Activated CD8-positive, alpha-beta memory T cell treated with anti-CD3 and anti-CD28 coated beads, Interleukin-2, amount 10 ng/mL, durations not matched to agents 7 days and 5 days (primary cell): ENCODE measurements at places on chromosomes 11 and 22. TPM values are rescaled to one million over a fixed set of nuclear protein-coding genes. Genes with fewer than 3 reads are reported as not detected.

The OR10A6 gene
- total RNA-seq: not detected

The HINFP gene
- total RNA-seq: 43.0 TPM

DNA sequence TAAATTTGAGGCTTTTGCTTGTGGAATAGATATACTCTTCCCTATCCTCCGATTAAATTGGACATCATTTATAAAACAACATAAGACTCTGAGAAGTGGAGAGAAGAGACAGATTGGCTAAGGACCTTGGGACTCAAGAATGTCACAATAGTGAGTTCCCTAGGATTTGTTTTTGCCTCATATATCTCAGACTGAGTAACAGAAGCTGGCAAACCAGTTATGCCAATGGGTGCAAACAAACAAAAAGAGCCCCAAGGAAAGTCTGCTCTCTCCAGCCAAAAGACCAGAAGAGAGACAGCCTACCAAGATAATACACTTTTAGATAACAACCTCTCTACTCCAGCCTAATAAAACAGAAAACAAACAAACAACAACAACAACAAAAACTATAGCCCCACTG is 28.9 kb downstream of the DEUP1 start:
- DNase-seq: no peak

- no peak for DNase-seq
These were observed 11.5 kb upstream of the PEX26 start for GRCh38 chr22:18066181-18066859.

- peak; percentile 52 for DNase-seq
These were observed 9.4 kb downstream of the UEVLD start for GRCh38 chr11:18578975-18579598.

DNA sequence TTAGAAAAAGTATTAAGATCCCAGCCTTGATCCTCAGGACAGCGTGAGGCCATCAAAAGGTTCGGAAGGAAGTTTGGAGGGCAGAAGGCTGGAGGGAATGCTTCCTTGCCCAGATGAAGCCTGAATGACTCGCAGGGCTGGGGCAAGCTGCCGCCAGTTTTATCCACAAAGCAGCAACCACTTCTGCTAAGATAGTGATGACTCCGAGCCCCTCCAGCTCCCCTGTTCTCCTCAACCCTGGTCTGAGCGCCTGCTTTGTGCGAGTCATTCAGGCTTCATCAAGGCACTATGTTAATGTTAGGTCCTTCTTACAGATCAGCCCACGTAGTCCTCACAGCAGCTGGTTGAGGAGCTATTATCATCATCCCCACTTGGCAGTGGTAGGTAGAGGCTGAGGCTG is 158.8 kb downstream of the COMMD9 start:
- DNase-seq: no peak

DNA sequence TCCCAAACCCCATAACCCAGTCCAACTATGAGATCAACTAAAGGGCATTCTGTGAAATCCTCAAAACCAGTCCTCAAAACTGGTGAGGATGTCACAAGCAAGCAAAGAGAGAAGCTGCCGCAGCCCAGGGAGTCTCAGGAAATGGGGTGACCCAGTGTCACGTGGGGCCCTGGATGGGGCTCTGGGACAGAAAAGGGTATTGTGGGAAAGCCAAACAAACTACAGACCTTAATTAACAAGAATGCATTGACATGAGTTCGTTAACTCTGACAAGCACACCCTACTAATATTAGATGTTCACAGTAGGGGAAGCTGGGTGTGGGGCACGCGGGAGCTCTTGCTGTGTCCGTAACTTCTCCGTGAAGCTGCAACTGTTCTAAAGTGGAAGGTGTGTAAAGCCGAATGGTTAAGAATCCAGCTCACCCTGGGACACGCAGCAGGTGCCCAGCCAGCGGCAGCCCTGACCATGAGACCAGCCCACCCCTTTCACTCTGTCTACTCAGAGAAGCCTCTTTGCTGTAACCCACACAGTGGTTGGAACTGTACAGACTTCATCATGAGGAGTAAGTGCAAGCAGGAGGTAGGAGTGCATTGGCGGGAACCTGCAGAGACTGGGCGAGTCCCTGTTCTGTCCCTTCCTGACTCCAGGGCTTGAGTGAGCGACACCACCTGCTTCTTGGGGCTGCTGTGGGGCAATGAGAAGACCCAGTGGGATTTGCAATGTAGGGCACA is 17.9 kb downstream of the LINC01488 start:
- no peak for DNase-seq

DNA sequence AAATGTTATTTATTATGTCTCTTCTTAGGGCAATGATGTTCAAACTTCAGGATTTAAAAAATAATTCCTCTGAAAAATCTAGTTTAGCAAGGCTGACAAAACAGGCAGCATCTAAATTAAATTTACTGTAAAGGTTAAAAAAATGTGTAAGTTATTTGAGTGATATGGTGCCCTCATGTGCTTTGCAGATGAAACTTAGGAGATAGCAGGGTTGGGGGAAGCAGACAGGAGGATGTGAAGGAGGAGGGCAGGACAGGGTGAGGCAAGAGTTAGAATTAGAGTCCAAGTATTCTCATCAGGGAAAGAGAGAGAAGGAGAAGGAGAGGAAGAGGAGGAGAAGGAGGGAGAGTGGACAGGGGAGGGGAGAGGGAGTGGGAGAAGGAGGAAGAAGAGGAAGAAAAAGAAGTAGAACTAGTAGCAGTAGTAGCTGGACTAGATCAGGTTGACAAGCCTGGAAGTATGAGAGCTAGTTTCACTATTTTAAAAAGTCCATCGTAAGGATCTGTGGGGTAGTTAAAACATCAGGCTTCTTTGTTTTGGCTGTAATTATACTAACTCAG is 141.2 kb upstream of the SESN3 start:
- no peak for DNase-seq
